ENCODE measurements at places on chromosomes 4 and X.

- no peak for DNase-seq
Observed at GRCh38 chrX:123153846-123154335, 30.2 kb upstream of the GRIA3 start.

GRCh38 chr4:67460574-67460973 lies 84.7 kb downstream of the CENPC start:
- DNase-seq = no peak

GRCh38 chr4:167222099-167222498 lies 12.2 kb downstream of the SPOCK3 start:
- DNase-seq = no peak

DNA sequence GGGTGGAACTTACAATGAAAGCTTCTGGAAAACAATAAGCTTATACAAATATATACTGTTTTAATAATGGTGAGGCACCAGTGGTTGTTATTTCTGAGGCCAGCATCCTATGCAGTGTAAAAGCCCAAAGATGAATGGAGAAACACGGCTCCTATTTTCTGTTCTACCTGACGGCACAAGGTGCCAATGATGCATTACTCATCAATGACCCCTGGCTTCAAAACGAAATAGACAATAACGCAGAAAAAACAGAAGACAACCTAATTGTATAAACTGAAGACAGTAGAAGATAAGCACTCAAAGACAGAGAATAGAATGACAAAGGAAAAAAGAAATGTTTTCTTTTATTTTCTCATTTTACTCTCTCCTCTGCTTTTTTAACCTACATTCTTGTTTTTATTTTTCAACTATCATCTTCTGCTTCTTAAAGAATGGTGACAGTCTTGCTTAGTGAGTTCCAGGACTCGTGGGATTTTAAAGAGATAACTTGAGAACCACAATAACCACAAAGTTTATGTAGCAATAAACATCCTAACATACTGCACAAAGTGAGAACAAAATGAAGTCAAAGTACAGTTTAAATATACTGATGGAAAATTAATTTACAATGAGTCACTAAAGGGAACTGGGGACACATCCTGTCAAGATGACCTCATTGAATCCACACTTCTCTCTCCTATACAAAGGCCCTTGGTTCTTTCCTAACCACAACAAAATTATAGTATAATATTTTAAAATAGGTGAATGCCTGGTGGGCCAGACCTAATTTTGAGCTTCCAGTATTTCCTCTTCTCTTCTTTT lies 169.8 kb downstream of the BTC start:
- peak; percentile 65 for DNase-seq

GRCh38 chr4:130183096-130183495 lies 1087.1 kb downstream of the C4orf33 start:
- no peak for DNase-seq

DNA sequence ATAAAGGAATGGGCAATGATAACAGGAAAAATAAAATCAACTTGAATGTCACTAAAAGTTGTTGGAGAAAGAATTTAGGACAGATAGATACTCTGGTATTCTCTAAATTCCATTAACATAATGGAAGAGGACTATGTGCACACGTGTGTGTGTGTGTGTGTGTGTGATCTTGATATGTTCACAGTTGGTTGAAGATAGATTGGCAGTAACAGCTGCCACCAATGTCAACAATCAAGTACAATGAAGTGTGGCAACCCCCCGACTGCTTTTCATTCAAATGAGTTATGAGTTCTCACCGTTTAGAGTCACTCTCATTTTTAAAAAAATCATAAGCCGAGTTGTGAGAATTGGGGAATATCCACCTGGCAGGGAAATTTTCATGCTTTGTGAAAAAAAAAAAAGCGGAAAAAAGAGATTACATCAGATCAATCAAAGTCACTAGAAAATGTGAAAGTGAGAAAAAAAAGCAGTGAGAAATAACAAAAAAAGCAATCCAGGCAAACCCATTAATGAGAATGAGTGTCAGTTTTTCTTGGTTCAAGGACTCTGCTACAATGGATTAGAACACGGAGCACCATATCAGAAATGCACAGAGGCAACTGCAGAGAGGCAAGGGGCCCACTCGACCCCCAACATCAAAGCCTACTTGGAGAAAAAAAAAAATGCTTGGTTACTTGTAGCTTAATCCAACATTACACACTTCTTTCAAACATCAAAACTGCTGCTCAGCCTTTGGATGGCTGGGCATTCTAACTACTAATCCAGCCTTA lies 414.9 kb upstream of the PITX2 start:
- DNase-seq = no peak

- no peak for DNase-seq
Observed at GRCh38 chrX:135476378-135476777, 44.1 kb upstream of the INTS6L start.

- no peak for DNase-seq
Observed at GRCh38 chrX:39322496-39322895, 521.2 kb downstream of the MID1IP1 start.

DNA sequence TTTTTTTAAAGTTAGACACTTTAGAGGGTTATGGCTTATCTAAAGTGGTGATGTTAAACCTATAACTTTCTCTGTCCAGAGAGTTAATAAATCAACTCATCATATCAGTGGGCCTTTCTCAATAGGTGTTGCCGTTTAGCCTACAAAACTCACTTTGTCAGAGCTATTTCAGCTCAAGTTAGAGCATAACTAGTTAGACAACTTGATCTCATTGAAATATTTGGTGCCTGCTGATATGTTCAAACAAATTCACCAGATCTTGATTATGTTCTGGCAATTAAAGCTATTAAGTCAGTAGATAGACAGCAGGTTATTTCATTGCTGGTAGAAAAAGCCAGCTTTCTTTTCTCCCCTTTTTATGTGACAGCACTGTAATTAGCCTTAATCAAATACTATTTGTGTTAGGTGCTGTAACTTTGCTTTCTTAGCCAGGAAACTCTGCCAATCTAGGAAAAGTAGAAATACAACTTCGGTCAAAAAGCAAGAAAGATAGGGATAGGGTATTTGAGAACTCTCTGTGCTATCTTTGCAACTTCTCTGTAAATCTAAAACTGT lies 191.8 kb downstream of the MAML3 start:
- no peak for DNase-seq

GRCh38 chr4:39710098-39710896 lies 12.4 kb downstream of the UBE2K start:
- no peak for DNase-seq

DNA sequence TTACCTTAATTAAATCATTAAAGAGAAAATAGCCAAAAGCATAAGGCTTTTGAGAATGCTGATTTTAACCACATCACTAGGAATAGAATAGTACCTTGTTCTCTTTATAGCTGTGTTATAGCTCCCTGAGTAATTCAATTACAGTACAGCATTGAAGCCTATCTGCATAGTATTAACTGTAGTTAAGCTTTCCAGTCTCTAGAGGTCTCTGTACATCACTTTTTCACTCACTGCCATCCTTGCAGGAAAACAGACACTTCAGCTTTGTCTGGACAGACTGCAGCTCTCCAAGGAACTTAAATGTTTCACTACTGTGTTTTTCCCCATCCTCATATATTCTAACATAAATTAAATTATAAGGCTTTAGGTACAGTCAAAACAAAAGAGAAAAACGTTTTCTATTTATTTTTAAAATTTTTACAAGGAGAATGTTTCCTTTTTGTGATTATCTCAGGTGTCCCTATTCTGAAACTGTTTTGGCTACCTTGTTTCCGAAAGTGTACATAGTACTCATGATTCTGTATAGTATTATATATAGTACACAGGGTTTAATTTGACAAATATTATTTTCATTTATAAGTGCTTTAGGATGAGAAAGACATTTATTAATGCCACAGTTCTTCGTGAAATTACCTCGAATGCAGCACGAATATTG lies 407.9 kb downstream of the PCDH18 start:
- peak; percentile 60 for DNase-seq

DNA sequence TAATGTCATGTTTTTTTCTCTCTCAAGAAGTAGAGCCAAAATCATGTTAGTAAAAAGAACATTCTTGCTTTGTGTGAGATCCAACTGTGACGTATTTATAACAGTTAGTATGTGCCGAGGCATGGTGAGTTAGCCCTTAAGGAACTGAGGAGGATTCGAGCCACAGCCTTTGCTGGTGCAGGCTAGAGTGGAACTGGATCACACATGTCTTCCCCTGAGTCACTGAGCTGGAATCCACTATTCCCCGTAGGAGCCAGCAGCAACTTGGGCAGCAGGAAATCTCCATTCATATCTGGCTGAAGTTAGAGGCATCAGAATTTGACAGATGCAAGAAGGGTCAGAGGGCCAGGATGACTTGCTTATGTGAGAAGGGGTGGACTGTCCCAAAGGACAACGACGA lies 144.6 kb upstream of the KIT start:
- peak; percentile 74 for DNase-seq

- no peak for DNase-seq
Observed at GRCh38 chrX:16023790-16024734, 99.3 kb upstream of the GRPR start.

DNA sequence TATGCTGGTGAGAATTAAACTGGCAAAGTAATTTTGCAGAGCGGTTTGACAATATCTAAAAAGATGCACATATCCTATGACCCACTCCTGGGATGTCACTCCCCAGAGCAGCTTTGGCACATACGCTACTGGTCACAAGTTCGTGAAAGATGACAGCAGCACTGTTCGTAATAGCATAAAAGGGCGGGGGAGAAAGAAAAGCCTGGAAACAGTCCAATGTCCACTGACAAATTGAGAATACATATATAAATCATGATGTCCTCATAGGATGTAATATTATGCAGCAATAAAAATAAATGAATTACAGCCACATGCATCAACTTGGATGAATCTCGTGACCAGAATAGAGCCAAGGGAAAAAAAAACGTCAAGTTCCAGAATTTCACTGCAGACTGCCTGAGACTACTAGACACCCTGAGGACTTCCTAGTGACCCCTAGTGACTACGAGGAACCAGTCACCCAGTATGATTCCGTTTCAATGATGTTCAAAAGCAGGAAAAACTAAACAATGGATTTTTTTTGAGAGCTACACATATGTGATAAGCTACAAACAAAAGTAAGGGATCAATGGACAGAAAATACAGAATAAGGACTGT lies 1.8 kb downstream of the PCSK1N start:
- no peak for DNase-seq

DNA sequence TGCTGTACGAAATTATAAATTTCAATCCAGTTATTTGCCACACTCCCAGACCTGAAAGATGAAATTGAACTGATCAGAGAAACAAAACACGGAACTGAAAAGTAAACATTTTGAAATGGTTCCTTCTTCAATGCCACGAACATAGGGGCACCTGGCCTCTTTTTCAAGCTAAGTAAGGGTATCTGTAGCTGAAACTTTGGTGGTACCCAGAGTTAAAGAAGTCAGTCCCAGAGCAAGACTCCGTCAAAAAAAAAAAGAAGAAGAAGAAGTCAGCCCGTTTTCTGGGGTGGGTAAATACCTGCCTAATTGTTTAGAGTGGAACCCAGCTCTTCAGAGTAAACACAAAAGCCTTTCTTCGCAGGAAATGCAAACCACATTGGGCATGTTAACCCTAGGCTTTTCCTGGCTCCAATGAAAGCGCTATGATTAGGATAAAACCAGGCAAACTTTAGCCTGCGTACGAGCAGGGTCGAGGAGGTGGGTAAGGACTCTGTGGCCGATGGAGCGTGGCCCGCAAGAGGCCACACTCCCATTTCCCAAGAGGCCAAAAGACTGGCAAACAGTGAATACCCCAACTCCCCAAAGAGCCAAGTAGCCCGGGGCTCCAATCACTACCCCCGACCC lies 1.3 kb downstream of the ANTXR2 start:
- no peak for DNase-seq

DNA sequence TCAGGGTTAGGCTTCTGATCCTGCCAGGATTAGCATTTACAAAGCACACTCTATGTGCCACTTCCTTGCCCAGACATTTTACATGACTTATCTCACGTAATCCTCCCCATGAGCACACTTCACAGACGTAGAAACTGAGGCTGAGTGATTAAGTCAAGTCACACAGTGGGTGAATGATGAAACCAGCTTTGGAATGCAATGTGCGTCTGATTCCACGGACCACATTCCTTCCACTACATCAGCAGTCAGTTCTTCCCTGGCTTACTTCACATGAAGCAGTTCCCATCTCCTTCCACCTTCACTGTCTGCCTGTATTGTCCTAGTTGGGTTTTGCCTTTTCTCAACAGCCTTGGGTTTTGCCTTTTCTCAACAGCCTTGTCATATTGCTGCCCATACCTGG lies 134.3 kb upstream of the PPARGC1A start:
- peak; percentile 37 for DNase-seq

DNA sequence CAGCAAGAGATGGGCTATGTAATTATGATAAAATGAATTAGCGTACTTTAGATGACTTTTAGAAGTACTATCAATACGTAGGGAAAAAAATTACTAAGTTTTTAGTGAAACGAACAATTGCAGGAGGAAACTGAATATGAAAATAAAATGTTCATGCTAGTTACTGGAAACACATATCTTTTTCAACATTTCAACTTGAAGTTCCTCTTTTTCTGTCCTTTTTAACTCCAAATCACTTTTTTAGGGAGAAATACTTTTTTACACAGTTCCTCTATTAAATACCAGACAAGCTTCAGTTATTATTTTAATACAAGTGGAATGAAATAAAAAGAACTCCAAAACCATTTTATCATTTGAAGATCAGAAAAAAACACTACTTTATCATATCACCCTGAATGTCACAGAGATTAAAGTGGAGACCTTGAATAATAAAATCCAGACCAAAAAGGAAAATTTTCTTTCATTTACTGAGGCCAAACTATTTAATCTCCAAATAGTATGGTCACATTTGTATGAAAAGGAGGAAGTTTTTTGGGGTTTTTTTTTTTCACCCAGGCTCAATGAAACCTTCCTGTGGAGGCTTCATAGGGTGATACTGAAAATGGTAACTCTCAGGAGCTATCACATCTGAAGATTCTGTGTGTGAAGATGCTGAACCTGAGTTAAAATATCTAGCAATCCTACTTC lies 306.2 kb downstream of the INPP4B start:
- DNase-seq = no peak

- DNase-seq = no peak
Observed at GRCh38 chrX:100449696-100450608, 39.9 kb upstream of the PCDH19 start.

DNA sequence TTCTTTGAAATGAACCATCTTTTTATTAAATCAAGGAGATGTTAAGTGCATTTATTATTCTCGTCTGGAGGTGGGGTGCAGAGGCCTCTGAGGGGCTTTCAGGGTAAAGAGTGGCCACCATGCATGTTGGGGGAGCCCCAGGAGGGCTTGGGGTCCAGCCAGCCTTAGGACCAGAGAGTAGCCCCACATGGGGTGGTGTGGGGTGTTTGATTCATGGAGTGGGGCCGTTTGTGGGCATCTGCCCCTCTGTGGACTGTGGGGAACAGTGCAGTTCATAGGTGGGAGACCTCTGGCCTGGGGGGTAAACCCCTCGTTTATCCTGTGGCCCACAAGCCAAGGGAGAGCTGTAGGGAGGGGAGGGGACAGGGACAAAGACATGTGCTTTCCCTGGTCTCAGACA lies 26.9 kb downstream of the HTRA3 start:
- DNase-seq = no peak

DNA sequence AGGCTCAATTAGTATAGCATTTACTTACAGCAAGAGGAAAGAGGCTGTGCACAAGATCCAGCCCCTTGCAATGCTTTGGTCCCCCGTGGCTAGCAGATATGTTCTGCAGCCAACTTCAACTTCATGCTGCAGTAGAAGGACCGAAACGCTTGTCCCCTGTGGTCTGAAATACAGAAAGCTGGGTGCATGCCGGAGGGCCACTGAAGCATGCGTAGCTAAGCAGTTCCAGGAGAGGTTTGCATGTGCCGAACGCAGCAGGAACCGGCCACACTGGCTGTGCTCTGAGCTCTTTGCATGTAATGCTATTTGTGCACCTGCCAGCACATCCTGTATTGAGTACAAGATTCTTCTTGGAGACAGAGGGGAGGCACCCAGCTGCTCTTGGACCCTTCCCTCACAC lies 35.8 kb upstream of the SHISA3 start:
- DNase-seq = no peak
